ENCODE measurements at places on chromosomes 7 and 10.

DNA sequence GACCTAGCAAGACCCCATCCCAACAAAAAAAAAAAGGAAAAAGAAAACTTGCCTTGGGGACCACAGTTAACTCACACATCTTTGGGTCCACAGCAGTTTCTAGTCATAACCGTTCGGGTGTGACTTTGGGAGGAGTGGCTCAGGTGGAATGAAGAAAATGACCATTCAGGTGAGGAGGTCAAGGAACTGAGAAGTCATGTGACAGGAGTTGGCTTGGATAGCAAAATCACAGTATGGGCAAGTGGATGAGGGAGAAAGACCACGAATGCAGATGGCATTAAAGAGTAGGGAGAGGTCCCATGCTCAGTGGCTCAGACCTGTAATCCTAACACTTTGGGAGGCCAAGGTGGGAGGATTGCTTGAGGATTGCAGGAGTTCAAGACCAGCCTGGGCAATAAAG is 17.1 kb upstream of the CNOT4 start:
- DNase-seq = no peak

DNA sequence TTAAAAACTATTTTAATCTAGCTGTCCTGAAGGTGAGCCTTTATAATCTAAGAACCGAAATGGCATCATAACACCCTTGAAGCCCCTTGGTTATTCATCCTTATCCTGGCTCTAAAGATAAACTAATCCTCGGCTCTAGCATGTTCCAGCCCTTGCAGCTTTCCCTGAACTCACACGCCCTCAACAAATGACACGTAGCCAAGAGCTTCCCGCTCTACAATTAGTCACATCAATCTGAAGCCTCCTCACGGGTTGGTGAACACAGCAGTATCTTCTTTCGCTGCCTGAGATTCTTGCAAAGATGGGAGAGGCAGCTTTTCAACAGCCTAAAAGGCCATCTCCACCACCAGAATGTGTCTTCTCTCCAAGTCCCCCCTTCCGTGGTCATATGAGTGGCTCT is 4.1 kb downstream of the FRMD4A start:
- no peak for DNase-seq

GRCh38 chr7:95531605-95532219 is 46.0 kb downstream of the ASB4 start:
- no peak for DNase-seq

GRCh38 chr10:99057936-99058690 is 177.5 kb downstream of the HPSE2 start:
- no peak for DNase-seq

- no peak for DNase-seq
These were observed 11.7 kb downstream of the ORAI2 start for GRCh38 chr7:102444961-102445673.

- DNase-seq = no peak
These were observed 93.3 kb upstream of the AGBL3 start for GRCh38 chr7:134892963-134893362.
